Left ventricle myocardium superior (tissue), 1 donor: ENCODE measurements at places on chromosomes 4 and X.

- no peak for DNase-seq
Observed at GRCh38 chr4:166501941-166502382, 628.9 kb downstream of the TLL1 start.

- no peak for DNase-seq
Observed at GRCh38 chr4:179353786-179354185, 1911.5 kb upstream of the AGA start.

DNA sequence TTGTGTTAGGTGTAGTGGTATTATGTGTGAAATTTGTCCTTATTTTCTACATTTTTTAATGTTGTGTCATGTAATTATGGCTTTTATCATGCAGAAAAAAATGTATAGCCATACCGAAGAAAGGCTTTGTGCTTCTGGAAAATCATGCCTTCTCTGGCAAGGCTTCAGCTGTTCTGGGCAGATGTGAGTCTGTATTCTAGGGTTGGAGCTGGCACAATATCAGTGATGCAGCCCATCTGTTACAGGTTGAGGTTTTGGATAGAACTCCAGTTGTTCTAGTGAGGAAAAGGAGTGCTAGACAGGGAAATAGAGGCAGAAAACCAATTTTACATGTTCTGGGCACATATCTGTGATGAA is 44.8 kb upstream of the PRSS12 start:
- DNase-seq: no peak

DNA sequence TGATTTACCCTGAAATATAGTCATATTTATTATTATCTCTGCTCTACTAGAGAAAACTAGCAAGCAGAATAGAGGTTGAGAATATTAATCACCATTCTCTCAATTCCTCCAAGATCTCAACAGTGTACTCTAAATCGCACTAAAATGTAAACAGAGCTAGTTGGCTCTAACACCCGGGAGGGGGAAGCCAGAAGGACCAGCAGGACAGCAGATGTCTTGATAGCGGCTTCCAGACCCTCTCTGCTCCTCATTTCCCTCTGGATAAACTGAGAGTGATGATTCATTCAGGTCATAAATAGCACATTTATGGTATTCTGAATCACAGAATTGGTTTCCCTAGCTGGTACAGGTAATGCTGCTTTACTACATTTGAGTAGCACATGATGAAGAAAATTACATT is 82.5 kb downstream of the TBC1D9 start:
- no peak for DNase-seq

DNA sequence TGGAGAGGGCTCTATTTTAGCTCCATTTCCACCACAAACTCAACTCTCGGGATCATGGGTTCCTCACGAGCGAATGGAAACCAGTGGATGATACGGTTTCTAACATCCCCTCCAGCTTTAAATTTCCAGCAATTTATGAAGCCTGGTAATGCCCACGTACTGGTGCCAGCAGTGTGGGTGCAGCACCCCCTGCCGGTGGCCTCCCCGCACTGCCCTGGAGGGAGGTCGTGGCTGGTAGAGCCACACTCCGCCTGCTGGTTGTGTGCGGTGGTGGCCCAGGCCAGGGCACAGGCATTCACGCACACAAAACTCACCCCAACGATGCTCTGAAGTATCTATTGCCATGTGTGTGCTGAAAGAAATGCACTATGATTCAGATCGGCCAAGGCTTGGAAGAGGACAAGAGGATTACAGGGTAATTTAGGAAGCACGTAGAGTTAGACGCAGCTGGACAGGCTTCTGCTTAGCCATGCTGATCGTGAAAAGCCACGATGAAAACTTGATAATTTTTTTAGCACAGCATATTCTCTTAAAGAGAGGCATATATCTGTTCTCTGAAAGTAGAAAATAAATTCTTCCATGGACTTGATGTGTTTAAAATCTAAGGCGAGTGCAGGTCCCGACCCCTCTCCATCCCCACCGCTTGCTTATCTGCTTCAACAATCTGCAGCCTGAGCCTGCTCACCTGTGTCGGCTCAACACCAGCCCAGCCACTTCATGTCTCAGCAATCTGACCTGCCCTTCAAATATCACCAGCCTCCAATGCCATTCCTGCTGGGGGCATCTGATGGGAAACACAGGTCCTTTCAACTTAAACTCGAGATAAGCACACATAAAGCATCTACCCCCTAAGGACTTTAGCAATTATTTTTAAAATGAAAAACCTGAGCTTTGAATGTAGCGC is 59.1 kb downstream of the SCD5 start:
- DNase-seq: peak; percentile 78

GRCh38 chr4:78345237-78345636 is 206.3 kb upstream of the ANXA3 start:
- DNase-seq: no peak

GRCh38 chr4:185591679-185592141 is 56.4 kb upstream of the PDLIM3 start:
- no peak for DNase-seq

DNA sequence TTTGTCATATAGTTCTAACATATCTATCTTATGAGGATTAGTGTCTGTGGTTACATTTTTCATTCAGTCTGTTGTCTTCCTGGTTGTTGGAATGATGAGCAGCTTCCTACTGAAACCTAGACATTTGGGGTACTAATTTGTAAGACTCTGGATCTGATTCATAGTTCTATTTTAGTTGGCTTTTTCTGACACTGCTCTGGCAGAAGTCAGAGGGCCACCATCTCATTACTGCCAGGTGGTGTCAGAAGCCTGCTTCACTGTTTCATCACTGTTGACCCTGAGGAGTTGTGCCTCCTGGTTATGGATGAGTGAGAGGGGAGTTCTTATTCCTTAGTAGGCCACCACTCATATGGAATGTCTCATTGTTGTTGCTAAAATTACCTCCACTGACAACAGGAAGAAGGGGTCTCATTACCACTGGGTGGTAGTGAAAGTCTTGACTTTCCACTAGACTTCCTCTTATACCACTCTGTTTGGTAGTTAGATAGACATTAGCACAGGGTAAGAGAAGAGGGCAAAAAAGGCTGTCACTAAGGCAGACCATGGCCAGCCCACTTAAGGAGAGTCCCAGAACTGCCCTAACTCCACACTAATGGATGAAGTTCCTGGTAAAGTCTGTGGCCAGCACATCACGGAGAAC is 395.2 kb downstream of the SPOCK3 start:
- DNase-seq: no peak

DNA sequence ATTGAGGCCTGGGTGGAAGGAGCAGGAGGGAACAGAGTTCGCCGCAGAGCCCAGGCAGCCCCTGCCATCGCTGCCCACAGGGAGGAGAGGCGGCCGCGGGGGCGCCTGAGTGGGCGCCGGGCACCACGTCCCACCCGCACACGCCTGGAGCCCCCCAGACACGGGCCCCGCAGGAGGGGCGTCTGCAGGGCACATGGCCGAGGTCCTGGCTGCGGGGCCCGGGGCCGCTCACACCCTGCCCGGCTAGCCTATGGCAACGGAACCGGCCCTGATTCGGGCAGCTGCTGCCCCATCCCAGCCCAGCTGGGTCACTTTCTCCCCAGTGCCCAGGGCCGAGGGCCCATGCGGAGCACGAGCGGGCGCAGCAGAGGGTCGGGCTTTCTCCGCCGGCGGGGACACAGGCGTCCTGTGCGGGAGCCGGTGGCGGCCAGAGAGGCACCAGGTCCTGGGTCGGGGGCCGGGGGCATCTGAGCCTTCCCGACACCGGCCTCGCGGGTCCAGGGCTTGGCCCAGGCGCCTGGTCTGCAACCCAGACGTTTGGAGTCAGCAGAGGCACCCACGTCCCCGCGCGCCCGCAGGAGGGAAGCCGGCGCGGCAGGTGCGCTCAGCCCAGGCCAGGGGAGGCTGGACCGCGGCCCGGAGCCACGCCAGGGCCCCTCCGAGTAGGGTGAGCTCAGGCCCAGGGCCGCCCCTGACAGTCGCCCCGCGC is 91.2 kb downstream of the FAM53A start:
- DNase-seq: peak; percentile 20

- no peak for DNase-seq
Observed at GRCh38 chrX:10749113-10749512, 128.7 kb upstream of the MID1 start.

GRCh38 chr4:102036619-102037376 is 246.3 kb downstream of the BANK1 start:
- no peak for DNase-seq

DNA sequence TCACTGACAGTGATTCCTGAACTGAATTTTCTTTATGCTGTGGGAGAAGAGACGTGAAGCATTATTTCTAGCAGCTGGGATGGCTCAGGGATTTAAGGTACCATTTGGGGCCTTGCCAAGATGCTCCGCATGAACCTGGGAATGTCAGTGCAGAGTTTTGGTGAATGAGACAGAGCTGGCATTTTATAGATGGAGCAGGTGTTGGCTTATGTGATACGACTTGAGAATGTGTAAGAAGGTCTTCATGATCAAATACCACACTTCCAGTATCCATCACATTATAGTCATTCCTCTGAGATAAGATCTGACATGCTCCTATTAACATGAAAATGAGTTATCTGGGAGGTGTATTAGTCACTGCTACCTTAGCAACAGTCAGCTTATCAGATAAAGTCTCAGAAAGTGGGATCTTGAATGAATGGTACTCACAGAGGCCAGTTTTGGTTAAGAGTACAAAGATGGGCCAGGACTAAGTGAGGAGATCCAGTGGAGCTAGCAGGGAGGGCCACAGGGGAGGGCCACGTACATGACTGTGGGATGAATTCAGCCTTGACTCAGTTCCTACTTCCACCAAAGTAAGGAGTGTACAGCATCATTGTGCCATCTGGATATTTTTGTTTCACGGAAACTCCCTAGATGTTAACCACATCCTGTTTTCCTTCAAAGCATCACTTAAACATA is 116.7 kb downstream of the SPCS3 start:
- no peak for DNase-seq

GRCh38 chrX:65633826-65634225 is 33.6 kb upstream of the MSN start:
- DNase-seq: no peak

DNA sequence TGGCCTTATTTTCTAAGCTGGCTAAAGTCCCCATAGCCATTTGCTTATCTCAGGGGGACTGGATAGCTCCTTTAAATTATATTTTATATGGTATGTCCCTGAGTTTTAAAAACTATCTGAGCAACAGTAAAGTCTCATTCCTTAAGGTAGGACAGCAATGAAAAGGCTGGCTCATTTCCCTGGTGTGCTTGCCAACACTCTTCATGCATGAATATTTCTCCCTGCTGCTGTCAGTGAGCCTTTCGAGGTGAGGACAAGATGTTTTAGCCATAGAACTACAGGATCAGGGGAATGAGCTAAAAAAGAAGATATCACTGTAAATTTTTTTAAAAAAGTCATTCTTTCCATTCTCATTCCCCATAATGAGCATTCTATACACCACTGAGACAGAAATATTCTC is 427.3 kb upstream of the FAM241A start:
- no peak for DNase-seq

DNA sequence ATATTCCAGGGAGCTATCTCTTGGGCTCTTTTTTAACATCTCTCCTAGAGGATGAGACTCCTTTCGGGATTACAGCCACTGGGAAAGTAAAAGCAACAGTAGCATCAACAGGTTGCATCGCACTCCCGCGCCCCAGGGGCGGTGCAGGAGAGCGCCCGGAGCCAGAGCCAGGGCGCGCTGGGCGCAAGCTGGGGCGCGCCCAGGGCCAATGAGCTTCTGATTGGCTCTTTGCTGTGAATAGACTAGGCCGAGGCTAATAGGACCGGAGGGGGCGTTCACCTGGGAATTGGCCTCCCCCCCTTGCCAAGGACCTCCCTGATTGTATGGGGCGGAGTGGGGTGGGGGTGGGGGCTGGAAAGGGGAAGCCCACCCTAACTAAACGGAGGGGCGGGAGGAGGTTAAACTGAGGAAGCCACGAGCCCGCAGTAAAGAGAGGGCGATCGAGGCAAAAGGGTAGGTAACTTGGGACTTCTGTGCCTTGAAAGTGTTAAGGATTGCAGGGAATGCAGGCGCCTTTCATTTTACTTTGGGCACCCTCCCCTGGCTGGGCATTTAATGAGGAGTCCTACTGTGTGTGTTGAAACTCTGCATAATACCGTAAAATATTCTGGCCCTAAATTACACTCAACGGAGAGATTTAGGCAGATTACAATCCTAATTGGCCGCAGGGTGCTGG is 1.1 kb upstream of the ATOH1 start:
- DNase-seq: peak; percentile 32

DNA sequence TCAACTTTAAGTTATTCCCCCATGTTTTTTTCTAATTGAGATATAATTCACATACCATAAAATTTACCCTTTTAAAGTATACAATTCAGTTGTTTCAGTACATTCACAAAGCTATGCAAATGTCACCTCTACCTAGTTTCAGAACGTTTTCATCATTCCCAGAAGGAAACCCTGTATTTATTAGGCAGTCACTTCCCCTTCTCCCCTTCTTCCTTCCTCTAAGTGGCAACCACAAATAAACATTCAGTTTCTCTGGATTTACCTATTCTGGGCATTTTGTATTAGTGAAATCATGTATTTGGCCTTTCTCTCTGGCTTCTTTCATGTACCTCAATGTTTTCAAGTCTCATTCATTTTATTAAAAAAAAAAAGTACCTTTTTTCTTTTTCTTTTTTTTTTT is 101.9 kb downstream of the TET2 start:
- no peak for DNase-seq

GRCh38 chrX:69234624-69235023 is 69.4 kb upstream of the PJA1 start:
- no peak for DNase-seq

GRCh38 chr4:89099034-89099433 is 12.3 kb upstream of the TIGD2 start:
- no peak for DNase-seq

DNA sequence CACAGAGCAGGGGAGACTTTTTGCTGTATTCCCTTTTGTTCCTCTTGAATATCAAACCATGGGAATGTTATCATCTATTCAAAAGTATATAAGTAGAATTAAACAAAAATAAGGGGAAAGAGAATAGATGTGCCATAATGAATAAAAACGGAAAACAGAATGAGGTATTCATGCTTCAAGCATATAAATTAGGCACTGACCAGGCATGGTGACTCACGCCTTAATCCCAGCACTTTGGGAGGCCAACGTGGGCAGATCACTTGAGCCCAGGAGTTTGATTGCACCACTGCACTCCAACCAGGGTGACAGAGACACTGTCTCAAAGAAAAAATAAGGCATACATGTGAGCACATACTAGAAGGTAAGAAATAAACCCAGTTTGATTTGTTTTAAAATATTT is 16.3 kb upstream of the NEUROG2 start:
- DNase-seq: no peak

GRCh38 chr4:1900087-1900433 is 28.9 kb downstream of the NSD2 start:
- DNase-seq: no peak

- no peak for DNase-seq
Observed at GRCh38 chrX:39514801-39515200, 583.0 kb downstream of the BCOR start.

- DNase-seq: no peak
Observed at GRCh38 chr4:80388284-80388607, 52.7 kb downstream of the CFAP299 start.
